ENCODE measurements at places on chromosomes 1 and 21. TPM values are rescaled to one million over a fixed set of nuclear protein-coding genes. Genes with fewer than 3 reads are reported as not detected.

GRCh38 chr21:42263591-42264131 is 44.7 kb downstream of the ABCG1 start:
- DNase-seq = no peak

DNA sequence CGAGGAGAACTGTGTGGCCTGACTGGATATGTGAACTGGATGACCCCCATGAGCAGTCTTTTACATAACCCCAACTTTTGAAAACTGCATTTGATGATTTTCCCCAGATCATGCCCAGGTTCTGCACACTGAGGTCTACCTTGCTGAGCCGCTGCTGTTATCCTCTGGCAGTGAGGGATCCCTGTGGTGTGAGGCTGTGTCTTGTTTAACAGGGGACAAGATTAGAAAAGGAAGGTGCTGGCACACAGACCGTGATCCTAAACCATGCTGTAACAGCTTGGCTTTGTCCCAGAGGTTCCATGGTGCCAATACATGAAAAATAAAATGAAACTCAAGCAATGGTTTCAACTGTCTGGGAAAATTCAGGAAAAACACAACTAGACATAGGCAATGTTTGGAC is 134.2 kb downstream of the ZZZ3 start:
- DNase-seq = no peak

GRCh38 chr1:107196973-107197562 is 56.2 kb downstream of the NTNG1 start:
- no peak for DNase-seq

DNA sequence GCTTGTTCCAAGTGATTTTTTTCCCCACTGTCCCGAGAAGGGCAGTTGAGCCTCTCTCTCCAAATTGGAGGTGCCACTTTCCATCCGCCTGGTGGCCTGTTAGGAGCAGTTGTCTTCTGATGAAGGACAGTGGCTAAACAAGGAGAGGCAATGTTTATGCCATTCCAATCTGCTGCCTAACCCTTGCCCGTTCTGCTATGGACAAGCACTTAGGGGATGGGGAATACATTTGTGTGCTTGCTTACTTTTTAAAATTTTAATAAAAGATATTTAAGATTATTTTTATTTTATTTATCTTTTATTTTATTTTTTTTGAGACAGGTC is 12.0 kb downstream of the COQ8A start:
- no peak for DNase-seq

DNA sequence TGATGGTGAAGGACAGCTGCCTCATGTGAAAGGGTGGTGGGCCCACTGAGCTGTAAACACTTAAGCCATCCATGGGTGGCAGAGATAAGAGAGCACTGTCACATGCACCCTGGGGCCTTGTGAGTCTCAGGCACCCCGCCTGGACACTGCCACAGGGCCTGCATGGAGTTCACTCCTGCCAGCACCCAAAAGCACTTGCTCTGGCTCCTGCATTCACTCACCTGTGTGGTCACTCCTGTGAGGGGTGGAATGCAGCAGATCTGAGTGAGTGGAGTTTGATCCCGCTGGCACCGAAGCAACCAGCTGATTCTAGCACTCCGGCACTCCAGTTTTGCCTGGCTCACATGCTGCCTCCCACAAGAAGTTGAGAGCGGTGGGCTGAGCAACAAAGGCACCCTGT is 1142.1 kb upstream of the PRMT6 start:
- DNase-seq = no peak

- no peak for DNase-seq
Observed at GRCh38 chr1:233432916-233433315, 105.4 kb downstream of the MAP3K21 start.

- DNase-seq = no peak
Observed at GRCh38 chr1:157000686-157001085, 44.9 kb downstream of the ARHGEF11 start.

GRCh38 chr1:244211559-244211944 is 160.5 kb downstream of the ZBTB18 start:
- no peak for DNase-seq

DNA sequence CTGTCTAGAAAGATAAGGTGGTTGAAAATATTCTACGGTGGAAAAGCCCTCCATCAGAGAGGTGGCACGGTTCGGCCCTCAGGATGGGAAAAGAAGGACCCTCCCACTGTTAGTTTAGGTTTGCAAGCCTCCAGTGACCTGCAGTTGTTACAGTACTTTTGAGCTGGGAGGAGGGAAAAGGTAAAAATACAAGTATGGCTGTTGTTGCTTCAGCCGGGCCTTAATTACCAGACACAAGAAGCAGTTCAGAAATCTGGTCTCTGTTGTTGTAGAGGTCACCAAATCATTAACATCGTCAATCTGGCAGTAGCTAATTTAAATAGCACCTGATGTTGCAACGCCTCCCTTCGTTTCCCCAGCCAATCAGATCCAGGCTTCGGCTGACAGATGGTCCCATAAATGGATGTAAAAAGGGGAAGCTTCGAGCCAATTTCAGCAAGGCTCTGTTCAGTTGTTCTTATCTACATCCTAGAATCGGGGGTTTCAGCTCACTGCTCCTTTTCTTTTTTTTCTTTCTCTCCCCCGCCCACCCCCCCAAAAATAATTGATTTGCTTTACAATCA is at the start of gene ELAVL4:
TSS of gene ELAVL4 (plus strand) at position 424 of the 563 bp plus-strand sequence. CDS start 270 bp downstream, outside the sequence.
- no peak for DNase-seq

DNA sequence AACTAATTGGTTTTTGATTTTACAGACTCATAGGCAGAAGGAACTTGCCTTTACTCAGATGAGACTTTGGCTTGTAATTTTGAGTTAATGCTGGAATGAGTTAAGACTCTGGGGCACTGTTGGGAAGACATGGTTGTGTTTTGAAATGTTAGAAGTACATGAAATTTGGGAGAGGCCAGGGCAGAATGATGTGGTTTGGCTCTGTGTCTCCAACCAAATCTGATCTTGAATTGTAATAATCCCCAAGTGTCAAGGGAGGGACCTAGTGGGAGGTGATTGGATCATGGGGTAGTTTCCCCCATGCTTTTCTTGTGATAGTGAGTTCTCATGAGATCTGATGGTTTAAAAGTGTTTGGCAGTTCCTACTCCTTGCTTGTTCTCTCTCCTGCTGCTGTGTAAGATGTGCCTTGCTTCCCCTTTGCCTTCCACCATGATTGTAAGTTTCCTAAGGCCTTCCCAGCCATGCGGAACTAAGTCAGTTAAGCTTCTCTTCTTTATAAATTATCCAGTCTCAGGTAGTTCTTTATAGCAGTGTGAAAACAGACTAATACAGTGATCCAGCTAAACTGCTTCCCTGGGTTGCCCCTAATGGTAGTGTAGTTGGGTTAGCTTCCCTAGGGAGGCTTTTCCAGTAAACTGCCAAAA is 10.2 kb downstream of the CPT2 start:
- DNase-seq = no peak

DNA sequence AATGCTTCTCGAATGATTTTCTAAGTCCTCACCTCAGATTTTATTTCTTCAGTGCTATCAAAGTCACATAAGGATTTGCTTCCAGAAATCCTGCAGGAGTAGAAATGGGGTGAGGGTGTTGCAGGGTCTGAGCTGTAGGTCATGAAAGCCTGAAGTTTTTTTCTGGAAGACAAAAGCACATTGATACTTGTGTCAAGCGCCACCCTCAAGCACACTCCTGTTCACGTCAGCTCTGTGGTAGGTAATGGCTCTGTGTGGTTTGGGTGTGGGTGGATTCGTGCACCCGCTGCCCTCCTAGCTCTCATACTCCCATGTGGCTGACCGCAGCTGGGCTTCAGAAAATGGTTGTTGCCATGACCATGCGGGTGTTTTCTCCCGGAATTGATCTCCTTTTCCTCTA is 39.9 kb downstream of the AKNAD1 start:
- no peak for DNase-seq

DNA sequence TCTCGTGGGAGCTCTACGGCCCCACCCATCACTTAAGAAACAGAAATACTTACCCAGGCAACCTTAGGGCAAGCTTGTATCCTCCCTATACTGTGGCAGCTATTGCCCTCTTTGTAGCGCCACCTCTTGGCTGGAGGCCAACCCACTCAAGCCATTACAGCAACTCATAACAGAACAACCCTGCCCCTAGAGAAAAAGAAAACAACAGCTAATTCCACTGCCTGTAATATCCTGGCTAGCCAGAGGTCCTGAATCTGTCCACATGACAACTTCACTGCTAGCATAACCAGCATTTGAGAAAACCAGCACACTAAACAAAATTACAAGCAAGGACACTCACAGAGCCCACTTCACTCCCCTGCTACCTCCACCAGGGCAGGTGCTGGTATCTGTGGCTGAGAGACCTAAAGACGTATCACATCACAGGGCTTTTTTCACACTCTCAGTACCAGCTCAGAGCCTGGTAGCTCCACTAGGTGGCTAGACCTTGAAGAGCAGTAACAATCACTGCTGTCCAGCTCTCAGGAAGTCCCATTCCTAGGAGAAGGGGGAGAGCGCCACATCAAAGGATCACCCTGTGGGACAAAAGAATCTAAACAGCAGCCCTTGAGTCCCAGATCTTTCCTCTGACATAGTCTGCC is 14.5 kb upstream of the MX1 start:
- no peak for DNase-seq

DNA sequence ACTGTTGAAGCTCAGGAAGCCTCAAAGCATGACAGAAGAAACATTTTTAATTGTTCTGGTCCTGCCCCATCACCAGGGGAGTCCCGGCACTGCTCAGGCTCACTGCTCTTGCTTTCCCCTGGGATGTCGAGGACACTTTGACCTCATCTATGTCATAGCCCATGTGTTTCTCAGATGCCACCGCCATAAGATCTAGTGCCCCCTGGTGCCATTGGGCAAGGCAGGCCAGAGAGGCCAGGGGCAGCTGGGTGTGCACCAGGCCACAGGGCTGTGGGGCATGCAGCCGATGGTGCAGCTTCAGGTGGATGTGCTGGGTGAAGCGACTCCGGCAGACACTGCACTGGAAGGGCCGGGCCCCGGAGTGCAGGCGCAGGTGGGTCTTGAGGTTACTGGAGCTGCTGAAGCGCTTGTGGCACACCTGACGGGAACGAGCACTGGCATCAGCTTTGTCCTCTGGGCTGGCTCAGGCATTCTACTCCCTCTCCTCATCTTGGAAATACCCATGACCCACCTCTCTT is 7.7 kb upstream of the CRYBG2 start:
- DNase-seq = no peak

Gene ANGPTL3
- total RNA-seq = not detected

Gene MTX1
- total RNA-seq = 16.5 TPM

Gene CYP4A11
- not detected for total RNA-seq

Gene UBXN11
- total RNA-seq = 9.5 TPM

Gene CD1B
- total RNA-seq = not detected

Gene UBASH3A
- not detected for total RNA-seq

Gene CENPS
- total RNA-seq = 7.6 TPM

Gene KCNA2
- 1.5 TPM for total RNA-seq

Gene ASAP3
- 44.3 TPM for total RNA-seq

Gene KISS1
- not detected for total RNA-seq

Gene OR6N1
- total RNA-seq = not detected

Gene SLC6A9
- 1.5 TPM for total RNA-seq

Gene CYP4B1
- 19.6 TPM for total RNA-seq

Gene TTC39A
- total RNA-seq = 22.7 TPM

Gene CYP4Z1
- 0.97 TPM for total RNA-seq
